Activated T-cell treated with anti-CD3 and anti-CD28 coated beads, Interleukin-2, amount 50 U/mL, for 4 hours (primary cell): ENCODE measurements at places on chromosomes 16 and 17. TPM values are rescaled to one million over a fixed set of nuclear protein-coding genes. Genes with fewer than 3 reads are reported as not detected.

DNA sequence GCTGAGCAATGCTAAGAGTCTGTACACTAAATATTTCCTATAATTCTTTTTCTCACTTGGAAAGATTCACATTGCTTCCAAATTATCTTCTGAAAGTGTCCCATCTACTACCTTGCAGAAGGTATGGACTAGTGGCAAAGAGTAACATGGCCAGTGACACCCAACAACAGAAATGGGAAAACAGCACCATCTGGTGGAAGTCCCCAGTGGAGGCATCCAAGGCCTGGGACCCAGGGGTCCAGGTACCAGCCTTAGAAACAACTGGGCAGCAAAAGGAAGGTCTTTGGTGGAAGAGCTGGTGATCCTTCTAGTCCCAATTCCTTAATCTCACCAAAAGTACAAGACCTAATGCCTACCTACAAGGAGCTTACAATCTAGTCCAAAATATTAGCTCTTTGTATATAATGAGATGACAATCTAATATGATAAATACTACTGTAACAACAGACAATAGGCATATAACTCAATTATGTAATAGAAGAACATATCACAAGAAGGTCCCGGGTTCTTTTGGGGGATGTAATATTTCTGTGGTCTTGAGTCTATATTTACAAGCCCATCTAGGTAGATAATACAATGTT, 55.3 kb downstream of the SKAP1 start:
- DNase-seq, result peak; percentile 15

DNA sequence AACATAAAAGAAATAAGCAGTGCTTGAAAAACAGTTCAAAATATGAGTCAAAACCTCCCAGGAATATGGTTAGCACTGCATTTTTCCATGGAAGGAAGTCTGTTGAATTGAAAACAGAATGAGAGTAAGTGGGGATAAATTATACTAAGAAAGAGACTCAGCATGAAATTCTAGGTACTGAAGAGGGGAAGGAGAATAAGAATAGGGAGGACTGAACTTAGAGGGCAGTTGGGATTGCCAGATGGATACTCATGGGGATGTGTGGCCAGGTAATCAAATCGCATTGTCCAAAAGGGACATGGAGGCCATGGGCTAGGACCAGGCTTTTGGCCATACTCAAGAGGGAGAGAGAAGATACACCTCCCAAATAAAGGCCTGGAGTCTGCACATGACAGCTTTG, 247.9 kb downstream of the CDH13 start:
- no peak for DNase-seq

DNA sequence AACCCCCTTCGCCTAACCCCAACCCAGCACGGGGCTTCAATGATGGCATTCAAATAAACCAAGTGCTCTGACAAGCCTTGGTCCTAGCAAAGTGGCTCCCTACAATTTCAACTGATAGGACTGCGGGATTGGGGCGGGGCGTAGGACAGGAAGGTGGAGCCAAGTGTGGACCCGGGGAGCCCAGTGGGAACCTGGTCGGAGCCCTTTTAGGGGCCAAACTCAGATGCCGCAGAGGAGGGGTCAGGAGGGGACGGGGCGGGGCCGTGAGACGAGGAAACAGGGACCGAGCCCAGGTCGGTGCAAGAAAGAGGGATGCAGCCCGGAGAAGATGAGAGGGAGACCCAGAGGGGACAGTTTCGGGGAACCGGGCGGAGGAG, 13.2 kb upstream of the CDIPT start:
- no peak for DNase-seq

DNA sequence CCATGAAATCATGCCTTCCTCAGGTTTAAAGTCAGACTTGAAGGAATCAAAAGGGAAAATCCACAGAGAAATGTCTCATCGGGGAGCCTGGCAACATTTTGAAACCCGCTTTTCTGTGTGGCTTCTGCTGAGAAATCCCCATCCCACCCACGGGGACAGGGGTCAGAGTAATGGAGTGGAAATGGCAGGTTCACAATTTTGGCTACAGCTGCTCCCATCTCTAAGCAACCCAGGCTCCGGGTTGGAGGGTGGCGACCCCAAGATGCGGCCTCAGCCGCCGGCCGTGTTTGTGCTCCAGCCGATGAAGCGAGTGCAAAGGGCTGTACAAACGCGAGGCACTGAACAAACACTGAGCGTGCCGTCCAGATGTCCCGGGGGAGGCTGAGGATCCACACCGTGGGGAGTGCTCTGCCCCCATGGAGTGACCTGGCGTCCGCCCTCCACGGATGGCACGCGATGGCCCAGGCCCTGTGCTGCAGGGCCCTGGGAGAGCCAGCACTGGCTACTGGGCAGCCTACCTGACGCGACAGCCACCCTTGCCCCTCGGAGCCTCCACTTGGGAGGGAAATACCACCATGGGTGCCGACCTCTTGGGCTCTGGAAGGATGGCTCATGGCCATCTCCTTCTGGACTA, 22.2 kb downstream of the SLC43A2 start:
- no peak for DNase-seq

- no peak for DNase-seq
These were observed 6.2 kb upstream of the SPATA2L start for GRCh38 chr16:89707695-89708094.

DPEP3 gene
- total RNA-seq, result not detected

NLE1 gene
- 85.7 TPM for total RNA-seq

RUNDC3A gene
- total RNA-seq, result not detected
